ENCODE measurements at places on chromosomes 11 and 22.
A peak's percentile ranks its signal among the peaks of the same experiment; 100 is the strongest.

DNA sequence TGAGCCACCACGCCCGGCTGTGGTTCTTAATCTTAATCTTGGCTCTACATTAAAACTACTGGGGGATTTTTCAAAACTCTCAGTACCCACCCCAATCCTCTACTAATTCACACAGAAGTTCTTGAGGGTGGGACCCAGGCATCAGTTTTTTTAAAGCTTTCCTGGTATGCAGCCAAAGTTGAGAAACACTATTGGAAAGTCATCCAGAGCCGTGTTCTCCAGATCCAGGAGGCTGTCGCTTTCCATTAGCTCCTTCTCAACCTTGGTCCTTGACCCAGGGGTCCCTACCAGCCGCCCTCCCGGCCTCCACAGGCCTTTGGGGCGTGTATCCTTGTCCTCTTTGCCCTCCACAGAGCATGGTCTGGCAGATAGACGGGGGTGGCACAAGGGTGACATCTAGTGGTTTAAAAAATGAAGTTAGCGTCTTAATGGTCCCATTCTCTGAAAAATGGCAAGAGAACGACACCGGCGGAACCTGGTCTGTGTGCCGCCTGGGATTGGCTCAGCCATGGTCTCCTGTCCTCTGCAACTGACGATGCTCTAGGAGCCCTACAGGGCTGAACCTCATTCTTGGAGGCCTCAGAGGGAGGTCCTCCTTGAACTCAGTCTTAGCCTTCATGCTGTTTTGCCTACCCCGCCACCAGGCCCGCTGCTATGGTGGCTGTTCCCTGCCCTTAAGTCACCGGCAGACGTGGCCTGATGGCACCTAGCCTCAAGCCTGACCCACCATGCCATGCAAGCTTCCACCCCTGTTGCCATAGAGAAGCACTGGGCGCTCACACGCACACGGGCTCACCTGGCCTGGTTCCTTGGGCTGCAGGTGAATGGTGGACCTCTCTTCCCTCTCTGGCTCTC is 152.0 kb upstream of the SYN3 start:
- DNase-seq = no peak

GRCh38 chr11:116353589-116353988 is 419.2 kb downstream of the BUD13 start:
- DNase-seq = no peak

DNA sequence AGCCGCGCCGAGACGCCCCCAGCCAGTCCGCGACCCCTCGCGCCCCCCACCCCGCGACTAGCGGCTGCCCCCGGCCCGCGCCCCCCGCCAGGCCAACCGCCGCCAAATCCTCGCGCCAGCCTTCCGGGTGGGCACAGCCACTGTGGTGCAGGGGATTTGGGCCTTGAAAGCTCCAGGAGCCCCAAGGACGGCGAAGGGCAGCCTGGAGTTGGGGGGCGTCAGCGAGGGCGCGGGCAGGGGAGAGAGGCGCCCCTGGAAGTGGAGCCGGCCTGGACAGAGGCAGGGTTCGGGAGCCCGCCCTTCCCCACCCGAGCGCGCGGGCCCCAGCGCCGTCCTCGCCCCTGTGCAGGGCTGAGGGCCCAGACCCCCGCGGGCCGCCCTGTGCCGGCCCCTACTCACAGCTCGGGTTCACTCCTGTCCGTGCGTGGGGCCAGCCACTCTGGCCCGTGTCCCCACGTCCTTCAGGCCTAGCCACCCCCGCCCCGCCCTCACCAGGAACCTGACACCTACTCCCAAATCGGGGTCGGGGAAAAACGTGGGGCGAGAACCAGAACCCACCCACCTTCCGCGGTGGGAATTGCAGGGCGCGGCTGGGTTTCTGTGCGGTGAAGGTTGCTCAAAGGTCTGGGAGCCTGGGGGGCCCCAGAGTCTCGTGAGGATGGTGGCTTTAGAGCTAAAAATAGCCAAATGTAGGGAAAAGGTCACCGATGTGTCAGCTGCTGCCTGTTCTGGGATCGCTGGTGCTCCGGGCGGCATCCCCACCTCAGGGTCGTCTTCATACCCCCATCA is at the start of gene CPT1B:
TSS of gene CPT1B (minus strand) at position 441 of the 789 bp plus-strand sequence. CDS start 512 bp downstream, outside the sequence.
- no peak for DNase-seq

DNA sequence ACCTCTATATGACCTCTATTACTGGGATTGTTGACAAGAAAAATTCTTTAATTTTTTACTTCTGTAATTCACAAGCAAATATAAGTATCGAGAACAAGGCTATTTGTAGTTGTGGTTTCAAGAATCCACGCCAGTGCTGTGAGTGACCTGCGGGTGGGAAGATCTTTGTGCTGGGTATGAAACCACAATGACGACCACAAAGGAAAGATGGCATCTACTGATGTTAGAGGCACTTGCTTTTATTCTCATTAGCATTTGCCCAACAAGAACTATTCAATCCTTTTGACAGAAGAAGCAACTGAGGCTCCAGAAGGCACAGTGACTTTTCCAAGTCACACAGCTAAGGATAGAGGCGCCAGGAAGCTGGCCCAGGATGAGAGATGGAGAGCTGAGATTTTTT is 1054.9 kb downstream of the TBC1D22A start:
- no peak for DNase-seq

DNA sequence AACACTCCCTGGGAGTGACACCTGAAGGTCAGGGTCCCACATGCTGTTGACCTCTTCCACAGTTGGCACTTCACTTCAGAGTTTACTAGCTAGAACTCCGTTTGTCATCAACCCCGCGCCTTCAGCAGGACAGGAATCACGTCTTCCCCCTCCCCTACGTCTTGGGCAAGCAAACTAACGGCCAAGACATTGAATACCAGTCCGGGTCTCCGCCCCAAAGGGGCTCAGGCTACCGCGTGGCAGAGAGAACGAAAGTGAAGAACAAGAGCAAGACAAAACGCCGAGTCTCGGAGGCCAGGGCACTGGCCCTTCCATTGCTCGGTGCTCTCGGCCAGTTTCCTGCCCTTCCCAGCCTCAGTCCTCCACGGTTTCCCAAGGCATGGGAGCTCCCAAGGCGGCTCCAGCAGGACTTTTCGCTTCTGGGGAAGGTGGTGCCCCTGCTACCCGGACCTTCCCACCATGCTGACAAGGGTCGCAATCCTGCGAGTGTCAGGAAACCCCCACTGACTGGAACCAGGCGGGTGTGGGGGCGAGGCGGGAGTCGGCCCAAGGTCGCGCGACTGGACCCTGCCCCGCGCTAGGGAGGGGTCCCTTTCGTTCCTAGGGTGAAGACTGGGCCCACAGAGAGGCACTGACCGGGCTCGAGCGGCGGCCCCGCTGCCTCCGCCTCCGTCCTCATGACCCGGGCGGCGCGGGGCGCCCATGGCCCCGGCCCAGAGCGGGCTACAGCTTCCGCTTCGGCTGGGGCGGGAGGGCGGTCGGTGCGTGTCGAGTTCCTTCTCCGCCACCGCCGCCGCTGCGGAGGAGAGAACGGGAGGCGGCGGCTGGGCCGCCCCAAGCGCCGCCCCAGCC is at the start of gene GUCD1:
TSS of gene GUCD1 (minus strand) at position 826 of the 852 bp plus-strand sequence. CDS start at position 679, 147 bp downstream.
- peak; percentile 11 for DNase-seq

- no peak for DNase-seq
Measured at GRCh38 chr22:27808451-27809225, 7.1 kb upstream of the MN1 start.

DNA sequence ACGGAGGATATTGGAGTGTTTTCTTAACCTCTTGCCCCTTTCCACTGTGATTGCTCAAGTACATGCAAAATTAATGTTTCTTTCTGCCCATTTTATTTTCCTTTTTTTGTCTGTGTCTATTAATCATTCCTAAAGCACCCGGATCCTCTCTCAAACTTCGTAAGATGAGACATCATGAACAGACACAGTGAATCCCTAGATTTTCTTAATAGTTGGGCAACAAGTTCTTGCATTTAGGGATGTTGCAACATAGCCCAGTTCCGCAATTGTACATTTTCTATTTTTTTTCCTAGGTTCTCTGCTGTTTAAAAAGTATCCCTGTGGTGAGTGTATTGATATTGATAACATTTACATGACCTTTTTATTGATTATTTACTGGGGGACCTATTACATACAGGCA is 2.9 kb downstream of the FAM111A start:
- DNase-seq = no peak

GRCh38 chr11:2120359-2121100 is 18.7 kb downstream of the IGF2 start:
- no peak for DNase-seq

- no peak for DNase-seq
Measured at GRCh38 chr11:45028911-45029682, 78.4 kb upstream of the TP53I11 start.

GRCh38 chr11:18706330-18707243 is 8.0 kb downstream of the TMEM86A start:
- DNase-seq = peak; percentile 27

DNA sequence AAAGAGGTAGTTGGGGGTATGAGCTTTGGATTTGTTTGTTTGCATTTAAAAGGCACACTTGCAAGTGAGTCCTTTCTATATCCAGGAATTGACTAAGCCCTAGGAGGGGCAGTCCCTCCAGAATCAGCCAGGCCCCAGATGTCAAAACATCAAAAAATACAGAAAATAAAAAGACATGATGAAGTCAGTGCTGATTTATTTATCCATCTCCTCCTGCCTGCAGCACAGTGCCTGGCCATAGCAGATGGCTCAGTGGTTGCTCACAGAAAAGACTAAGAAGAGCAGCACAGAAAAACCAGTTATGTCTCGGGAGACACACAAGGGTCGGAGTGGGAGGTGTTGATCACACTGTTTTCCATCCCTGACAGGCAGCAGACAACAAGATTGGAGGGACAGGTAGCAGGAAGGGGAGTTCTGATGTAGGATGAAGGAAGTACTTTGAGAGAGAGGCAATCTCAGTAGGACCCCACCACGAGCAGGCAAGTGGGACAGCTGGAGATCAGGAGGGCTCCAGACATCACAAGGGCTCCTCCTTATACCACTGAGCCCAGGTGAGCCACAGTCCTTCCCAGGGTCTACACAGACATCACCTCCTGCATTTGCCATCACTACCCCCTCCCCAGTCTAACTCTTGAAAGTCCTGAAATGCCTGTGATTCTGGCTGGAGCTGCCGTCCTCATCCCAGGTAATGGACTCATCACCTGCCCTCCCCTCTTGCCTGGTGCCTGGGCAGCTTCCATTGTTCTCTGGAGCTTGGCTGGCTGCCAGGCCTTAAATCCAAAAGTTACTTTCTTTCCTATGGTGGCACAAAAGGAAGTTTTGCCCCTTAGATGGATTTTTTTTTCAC is 32.3 kb downstream of the TMPRSS5 start:
- DNase-seq = no peak

DNA sequence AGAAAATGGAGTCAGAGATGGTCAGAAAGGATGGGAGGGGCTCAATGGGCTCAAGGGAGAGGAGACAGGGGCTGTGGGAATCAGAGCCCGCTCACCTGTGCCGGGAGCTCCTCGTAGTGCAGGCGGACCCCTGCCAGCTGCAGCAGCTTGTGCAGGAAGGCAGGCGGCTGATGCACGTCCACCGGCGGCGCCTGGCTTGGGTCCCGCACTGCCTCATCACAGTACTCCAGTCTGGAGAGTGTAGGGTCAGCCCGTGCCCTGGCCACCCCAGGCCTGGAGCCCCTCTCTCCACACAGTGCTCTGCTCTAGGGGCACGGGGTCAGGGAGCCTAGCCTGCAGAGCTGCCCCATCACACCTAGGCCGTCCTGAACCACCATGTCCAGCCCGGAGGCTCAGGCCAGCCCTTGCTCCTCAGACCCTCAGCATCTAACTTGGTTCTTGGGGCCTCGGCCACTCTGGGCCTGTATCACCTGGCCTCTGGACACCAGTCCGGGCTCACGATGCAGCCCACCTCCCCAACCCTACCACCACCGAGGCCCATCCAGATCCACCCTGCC is 3.8 kb downstream of the ATG2A start:
- DNase-seq = no peak

DNA sequence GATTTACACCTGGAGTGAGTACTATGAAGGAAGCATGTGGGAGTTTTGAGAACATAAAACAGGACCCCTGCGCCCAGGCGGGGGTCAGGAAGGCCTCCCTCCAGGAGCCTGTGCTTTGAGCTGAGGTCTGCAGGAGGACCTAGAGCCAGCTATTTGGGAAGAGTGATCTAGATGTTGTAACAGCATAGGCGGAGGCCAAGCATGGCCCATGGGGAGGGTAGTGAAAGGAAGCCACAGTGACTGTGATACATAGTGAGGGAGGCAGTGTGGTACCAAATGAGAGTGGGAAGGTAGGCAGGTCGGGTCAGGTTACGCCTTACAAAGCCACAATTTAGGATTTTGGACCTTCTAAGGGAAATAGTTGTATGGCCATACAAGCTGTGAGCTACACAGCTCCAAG is 147.5 kb downstream of the PARVA start:
- DNase-seq = no peak

Measured in activated CD4-positive, alpha-beta T cell treated with anti-CD3 and anti-CD28 coated beads, Interleukin-2, amount 50 U/mL, for 24 hours (primary cell).